ENCODE measurements at places on chromosomes 1 and 21. TPM values are rescaled to one million over a fixed set of nuclear protein-coding genes. Genes with fewer than 3 reads are reported as not detected.
A peak's percentile ranks its signal among the peaks of the same experiment; 100 is the strongest.

GRCh38 chr1:28869952-28870351 is 44.4 kb upstream of the EPB41 start:
- DNase-seq, result no peak

The FCRL3 gene
- not detected for total RNA-seq

GRCh38 chr1:89702520-89703045 is 69.7 kb downstream of the LRRC8C start:
- no peak for DNase-seq

DNA sequence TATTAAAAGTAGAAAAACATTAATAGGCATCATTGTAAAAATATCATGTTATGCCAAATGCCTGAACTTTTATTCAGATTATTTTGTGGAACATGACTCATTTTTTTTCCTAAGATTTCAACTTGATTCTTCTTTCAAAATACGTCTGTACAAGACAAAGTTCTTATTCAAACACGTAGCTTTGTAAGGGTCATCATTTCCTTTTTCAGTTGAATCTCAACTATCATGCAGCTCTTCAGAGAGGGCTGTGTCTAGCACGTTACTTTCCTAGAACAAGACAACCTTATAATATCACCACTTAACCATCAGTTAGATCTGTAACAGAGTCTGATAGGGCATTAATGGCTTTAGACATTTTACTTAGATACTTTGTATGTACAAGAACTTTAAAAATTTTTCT is 608.9 kb downstream of the AMY1C start:
- DNase-seq, result no peak

The DNM3 gene
- total RNA-seq, result 1.7 TPM

DNA sequence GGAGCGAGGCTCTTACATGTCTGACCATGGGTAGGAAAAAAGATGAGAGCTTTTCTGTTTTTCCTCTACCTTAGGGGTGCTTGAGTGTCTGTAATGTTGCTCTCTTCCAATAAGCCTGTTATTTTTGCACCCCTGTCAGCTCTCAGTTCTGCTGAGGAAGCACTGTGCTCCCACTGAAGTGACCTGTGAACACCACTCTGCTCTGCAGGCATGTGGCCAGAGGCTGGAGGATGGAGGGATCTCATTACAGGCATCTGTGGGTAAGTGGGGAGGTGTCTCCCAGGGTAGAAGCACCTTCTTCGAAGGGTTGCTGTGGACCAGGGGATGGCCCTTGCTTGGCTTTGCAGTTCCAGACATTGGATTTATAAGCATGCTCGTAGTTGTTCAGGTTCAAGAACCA is 56.8 kb upstream of the RBM15 start:
- no peak for DNase-seq

DNA sequence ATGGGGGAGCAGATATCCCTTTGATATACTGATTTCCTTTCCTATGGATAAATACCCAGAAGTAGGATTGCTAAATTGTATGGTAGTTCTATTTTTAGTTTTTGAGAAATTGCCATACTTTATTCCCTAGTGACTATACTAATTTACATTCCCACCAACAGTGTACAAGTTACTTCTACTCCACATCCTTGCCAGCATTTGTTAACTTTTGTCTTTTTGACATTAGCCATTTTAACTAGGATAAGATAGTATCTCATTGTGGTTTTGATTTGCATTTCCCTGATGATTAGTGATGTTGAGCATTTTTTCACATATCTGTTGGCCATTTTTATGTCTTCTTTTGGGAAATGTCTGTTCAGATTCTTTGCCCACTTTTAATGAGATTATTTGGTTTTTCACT is 620.6 kb upstream of the CAMK1G start:
- no peak for DNase-seq

DNA sequence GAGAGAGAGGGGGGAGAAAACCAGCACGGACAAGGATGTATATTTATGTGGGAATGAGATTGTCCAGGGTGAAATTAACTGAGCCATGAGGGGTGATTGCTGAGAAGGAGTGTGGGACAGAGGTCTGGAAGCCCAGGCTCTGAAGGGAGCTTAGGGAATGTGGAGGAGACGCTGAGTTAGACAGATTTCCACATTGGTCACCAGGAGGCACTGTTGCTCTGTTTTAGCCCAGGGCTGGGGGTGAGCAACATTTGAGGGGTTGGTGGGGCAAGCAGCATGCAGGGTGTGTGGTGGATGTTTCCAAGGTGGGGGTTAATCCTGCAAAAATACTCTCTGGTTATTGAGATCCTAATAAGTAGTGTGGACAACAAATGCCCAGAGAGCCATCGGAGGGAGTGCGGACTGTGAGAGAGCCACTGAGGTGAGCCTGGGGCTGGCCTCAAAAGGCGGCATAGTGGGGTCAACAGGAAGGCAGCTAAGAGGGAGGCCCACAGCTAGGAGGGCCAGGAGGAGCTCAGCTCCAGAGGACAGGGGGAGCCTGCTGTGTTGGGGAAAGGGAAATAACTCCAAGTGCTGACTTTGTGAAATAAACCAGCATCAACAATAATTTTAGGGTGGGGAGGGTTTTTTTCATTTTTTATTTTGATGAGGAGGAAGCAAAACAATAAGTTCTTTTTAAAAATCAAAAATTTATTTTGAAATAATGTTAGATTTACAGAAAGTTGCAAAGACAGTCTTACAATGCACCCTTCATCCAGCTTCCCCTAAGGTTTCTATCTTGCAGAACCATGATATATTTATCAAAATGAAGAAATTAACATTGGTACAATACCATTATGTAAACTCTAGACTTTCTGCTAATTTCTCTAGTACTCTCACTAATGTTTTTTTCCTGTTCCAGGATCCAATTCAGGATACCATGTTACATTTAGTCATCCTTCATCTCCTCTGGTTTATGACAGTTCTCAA is 82.8 kb upstream of the CD34 start:
- DNase-seq, result no peak

GRCh38 chr1:36343651-36344394 is 20.4 kb upstream of the EVA1B start:
- no peak for DNase-seq

DNA sequence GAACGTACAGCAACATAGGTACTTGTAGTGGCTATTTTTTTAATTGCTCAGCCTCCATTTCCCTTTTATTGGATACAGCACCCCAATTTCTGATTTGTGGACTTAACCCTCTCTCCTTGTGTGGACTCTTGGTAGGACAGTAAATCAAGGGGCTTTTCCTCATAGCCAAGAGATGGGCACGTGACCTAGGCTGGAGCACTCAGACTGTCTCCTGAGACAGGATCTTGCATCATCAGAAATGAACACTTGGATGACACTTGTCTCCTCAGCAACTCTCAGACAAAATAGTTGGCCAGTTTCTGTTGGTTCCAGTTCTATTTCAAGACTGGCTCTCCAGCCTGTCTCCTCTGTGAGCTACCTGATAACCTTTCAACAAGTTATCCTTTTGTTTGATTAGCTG is 112.9 kb upstream of the ZNF678 start:
- DNase-seq, result no peak

DNA sequence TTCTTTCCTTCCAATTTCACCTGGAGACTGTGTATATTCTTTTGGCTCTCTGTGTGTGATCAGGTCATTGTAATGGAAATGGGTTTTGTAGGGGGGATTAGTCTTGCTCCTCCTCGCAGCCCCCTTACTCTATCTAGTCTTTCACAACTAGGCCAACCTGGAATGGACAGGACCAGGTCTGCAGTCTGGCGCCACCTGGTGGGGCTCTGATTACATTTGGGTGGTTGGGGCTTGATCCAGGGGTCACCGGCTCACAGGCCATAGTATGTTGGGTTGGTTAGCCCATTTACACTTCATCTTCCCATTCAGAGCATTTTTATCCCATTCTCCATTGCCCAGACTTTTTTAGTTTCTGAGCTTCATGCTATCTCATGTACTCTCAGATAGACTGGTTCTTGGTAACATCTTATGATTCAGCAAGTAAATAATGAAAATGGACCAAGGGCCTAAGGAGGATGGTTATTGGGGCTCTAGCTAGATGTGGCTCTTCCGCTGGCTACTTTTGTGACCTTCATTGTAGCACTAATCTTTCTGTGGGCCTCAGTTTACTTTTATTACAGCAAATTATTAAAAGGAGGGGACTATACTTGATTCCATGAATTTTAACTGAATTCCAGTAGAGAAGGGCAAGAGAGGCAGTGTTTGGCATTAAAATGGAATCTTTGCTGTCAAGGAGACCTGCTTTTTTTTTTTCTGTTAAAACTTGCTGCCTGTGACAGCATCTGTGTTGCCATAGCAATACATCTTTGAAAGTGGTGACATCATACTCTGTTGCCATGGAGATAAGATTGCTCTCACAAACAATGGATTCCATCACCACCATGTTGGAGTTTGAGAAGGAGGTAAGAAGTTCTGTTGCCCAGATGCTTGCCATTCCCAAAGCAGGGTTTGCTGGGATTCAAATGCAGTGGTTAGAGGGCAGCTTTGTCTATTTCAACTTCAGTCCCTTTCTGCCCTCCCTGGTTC is 150.1 kb downstream of the PLXNA2 start:
- DNase-seq, result peak; percentile 31

The SRSF10 gene
- total RNA-seq, result 24.5 TPM

GRCh38 chr21:41043014-41043413 is 124.9 kb upstream of the BACE2 start:
- no peak for DNase-seq

The CLCA4 gene
- not detected for total RNA-seq

The PCBP3 gene
- total RNA-seq, result not detected

DNA sequence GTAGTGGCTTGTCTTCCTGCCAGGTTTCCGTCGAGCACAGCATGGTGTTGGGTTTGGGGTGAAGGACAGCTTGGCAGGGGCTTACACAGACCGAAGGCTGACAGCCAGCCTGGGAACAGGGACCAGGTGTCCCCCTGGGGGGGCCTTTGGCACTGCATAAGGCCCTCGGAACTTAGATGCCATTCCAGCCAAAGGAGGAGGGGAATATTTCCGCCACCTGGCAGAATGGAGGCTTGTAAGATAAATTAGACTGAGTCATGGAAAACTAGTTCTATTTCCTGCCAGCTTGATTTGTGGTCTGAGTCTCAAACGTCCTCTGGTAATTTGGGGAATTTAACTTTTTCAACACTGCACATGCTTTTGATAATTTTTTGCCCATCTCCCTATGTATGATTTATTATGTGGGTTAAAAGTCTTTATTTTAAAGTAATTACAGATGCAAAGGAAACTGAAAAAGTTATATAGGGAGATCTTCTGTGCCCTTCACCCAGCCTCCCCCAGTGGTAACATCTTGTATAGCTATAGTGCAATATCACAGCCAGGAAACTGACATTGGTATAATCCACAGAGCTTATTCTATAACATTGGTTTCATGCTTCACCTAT is 11.5 kb upstream of the TMEM51 start:
- DNase-seq, result no peak

DNA sequence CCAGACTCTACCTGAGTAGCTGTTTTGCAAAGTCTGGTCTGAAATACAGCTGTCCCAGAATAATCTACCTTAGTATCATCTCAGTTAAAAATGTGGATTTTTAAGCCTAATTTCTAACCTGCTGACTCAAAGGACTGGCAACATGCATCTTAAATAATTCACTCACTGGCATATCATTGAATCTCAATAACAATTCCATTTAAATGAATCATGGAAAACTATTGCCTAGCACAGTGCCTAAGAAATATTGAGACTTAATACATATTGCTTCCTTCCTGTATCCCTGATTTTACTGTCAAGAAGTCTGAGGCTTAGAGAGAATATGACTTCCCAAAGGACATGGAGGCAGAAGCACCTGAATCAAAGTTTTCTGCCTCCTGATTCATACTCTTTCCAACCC is 3.1 kb downstream of the CCDC190 start:
- DNase-seq, result peak; percentile 7

GRCh38 chr1:180598333-180598974 is 33.4 kb upstream of the XPR1 start:
- DNase-seq, result peak; percentile 95

The CHODL gene
- not detected for total RNA-seq

DNA sequence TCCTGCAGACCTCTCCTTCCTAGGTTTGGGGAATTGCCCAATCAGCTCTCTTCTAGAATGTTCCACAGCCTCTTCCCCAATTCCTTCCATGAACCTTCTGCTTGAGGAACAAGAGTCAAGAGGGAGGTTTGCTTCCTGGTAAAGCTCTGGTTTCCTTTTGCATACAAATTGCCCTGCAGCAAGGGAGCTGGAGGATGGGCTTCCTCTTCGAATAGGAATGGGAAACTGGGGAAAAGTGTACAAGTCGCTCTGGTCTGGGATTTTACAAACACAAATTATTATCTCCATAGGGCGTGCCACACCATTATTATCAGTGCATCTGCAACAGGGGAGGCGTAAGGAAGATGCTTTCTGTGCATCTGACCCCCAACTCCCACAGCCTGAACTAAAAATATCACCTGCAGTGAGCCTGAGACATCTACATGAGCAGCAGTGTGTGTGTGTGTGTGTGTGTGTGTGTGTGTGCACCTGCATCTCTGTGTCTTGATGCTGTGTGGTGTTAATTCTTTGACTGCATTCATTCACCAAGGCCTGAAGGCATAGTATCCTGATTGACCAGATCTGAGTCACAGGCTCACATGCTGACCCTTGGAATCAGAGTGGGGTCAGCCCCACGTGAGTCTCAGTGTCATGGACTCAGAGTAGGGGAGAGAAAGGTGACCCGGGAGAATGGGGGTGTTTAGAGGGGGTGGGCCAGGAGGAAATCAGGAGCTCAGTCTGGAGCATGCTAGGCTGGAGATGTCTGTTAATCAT is 272.9 kb downstream of the KAZN start:
- no peak for DNase-seq

DNA sequence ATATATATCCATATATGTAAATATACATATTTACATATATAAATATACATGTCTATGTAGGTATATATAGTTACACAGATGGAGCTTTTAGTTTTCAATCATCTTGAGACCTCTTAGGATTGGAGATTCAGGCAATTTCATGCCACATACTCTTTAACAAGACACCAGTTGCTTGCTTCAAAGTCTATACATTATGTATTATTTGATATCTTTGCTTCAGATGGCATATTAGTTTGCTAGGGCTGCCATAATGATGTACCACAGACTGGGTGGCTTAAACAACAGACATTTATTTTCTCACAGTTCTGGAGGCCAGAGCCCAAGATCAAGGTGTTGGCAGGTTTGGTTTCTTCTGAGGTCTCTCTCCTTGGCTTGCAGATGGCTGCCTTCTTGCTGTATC is 14.1 kb upstream of the C1orf87 start:
- no peak for DNase-seq

The DMBX1 gene
- not detected for total RNA-seq

Data from Caki2 (cell line).